Activated CD4-positive, CD25-positive, alpha-beta regulatory T cell treated with anti-CD3 and anti-CD28 coated beads, Interleukin-2, amount 50 U/mL, for 72 hours (primary cell): ENCODE measurements at places on chromosomes 2 and 18.

- no peak for DNase-seq
Measured at GRCh38 chr2:238942726-238943300, 94.9 kb downstream of the TWIST2 start.

GRCh38 chr2:113173542-113174375, at the start of gene PSD4:
TSS of gene PSD4 (plus strand) at chr2:113173971. CDS start at chr2:113182457, 8,486 bp downstream.
- peak; percentile 82 for DNase-seq

GRCh38 chr2:65142515-65142914, 12.6 kb upstream of the RAB1A start:
- DNase-seq = no peak

- DNase-seq = no peak
Measured at GRCh38 chr2:163341426-163341825, 394.4 kb downstream of the FIGN start.

GRCh38 chr2:35298493-35298892, 1057.1 kb upstream of the CRIM1 start:
- no peak for DNase-seq
